ENCODE measurements at places on chromosomes 3 and 15.

GRCh38 chr3:187753516-187753915 lies 8.2 kb upstream of the BCL6 start:
- no peak for DNase-seq

GRCh38 chr15:83654379-83655236 lies 685 bp downstream of the ADAMTSL3 start:
- no peak for DNase-seq

GRCh38 chr15:38533416-38533915 lies 31.1 kb downstream of the RASGRP1 start:
- no peak for DNase-seq

GRCh38 chr15:74785194-74786032 lies 3.5 kb downstream of the CSK start:
- peak; percentile 73 for DNase-seq

DNA sequence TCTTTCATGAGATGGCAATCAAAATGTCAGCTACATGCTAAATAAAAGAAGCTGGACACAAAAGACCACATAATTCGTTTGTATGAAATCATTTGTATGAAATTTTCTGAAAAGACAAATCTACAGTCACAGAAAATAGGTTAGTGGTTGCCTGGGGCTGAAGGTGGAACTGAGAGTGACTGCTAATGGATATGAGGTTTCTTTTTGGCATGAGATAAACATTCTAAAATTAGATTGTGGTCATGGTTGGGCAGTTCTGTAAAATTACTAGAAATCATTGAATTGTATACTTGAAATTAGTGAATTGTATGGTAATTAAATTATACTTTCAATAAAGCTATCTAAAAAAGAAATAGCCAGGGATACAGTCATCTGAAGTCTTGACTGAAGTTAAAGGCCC lies 2.7 kb upstream of the DMXL2 start:
- no peak for DNase-seq

- DNase-seq = no peak
Measured at GRCh38 chr15:52104532-52105004, 8.0 kb downstream of the BCL2L10 start.

DNA sequence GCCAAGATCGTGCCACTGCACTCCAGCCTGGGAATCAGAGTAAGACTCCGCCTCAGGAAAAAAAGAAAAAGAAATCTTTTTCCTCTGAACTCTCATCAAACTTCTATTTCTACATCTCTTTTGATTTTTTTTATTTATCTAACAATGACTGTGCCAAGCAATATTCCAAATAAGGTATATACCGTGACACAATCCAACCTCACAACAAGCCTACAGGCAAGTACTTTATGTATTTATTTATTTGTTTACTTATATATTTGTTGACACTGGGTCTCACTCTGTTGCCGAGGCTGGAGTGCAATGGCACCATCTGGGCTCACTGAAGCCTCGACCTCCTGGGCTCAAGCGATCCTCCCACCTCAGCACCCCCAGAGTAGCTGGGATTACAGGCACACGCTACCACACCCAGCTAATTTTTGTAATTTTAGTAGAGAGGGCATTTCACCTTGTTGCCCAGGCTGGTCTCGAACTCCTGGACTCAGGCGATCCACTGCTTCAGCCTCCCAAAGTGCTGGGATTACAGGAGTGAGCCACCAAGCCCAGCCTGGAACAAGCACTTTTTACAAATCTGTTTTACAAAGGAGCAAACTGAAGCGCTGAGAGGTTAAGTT lies 94.9 kb upstream of the CHD2 start:
- DNase-seq = no peak

DNA sequence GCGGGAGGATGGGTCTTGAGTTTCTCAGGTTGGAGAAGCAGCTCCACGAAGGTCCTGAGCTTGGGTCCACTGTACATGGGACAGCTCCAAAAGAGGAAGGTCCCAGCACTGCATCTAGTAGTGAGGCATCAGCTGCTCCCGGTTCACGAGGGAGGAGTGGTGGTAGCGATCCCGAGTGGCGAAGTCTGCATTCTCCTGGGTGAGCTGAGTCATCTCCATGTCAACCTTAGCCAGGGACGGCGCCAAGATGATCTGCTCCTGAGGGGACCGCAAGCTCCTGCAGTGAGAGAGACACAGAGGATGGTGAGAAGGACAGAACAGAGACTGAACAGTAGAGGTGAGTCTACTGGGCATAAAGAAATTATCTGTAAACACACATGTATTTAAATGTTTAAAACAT lies 28.0 kb upstream of the HEG1 start:
- no peak for DNase-seq

DNA sequence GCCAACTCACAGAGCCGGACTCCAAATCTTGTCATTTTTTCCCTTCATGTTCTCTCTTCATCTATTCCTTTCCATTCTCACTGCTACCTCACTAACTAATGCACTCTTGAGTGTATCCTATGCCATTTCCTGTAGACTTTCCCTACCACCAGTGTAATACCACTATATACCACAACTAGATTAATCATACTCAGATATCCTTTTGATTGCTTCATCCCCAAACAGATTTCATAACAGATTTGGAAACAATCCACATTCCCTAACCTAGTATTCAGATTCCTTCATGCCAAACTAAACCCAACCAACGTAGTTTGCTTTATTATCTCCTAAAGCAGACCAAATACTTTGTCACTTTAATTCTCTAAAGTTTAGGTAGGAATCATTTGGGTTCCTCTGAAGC lies 2.6 kb upstream of the PLOD2 start:
- no peak for DNase-seq

DNA sequence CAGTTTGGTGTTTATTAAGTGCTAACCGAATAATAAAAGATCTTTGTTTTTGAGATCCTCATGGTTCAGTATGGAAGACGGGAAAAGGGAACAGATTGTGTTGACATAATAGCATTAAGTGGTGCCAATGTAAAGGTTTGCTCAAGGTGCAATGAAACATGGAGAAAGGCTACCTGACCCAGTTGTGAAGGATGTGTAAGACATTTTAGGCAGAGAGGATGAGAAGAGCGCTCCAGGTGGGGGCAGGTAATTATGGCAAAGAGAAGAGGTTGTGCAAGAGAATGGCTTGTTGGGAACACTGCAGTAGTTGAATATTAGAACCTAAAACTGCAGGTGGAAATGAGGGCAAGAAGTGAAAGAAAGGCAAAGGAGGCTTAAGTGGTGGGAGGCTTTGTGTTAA lies 140.8 kb downstream of the DIPK2A start:
- no peak for DNase-seq

- no peak for DNase-seq
Measured at GRCh38 chr15:67144609-67145311, 79.4 kb downstream of the SMAD3 start.

DNA sequence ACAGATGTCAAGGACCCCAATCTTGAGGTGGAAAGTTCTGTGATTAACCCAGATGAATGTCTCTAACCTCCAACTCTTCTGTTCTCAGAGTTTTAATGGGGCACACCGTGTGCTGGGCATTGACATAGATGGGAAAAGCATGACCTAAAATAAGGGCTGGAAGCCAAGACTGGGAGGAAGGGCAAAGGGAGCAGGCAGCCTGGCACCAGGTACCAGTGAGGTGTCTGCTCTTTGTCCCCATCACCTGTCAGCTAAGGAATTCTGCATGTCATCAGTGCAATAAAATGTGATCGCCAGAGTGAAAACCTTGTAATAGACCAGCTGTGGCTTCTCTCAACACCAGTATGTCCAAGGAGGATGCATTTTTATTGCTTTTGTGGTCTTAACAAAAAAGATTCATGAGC lies 143.5 kb upstream of the TPM1 start:
- DNase-seq = no peak

DNA sequence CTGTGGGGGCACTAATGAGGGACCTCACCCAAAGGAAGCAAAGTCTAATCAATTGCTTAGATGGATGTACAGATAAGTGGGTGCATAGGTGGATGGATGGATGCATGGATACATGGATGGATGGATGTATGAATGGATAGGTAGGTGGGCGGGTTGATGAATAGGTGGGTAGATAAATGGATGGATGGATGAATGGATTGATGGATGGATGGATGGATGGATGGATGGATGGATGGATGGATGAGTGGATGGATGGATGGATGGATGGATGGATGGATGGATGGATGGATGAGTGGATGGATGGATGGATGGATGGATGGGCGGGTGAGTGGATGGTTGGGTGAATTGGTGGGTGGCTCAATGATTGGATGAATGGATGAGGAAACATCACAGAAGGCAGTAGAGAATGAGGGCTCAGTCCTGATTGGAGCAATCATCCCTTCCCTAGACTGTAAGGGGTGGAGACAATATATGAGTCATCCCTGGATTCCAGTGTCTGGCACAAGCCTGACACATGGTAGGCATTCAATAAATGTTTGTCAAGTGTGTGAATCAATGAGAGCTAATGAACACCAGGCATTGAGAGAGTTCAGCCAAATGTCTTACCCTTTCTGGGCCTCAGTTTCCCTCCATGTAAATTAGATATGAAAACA lies 40.4 kb upstream of the PXYLP1 start:
- no peak for DNase-seq

- no peak for DNase-seq
Measured at GRCh38 chr3:134799393-134799792, 4.3 kb downstream of the EPHB1 start.

DNA sequence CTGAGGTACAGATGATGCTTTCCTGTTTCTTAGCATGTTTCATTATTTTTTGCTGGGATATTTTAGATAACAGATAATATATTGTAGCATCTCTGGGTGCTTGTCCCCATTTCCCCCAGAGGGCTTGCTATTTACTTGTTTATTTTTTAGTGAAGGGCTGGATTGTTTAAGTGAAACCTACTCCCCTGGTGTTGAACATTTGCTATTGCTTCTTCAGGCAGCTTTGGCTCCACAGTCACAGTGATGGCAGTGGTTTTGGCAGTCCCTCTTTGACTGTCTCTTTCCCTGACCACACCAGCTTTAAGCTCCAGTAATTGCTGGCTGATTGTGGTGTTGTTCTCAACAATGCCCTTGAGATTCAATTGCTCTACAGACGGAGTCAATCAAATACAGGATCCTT lies 128.9 kb downstream of the KLF13 start:
- no peak for DNase-seq

DNA sequence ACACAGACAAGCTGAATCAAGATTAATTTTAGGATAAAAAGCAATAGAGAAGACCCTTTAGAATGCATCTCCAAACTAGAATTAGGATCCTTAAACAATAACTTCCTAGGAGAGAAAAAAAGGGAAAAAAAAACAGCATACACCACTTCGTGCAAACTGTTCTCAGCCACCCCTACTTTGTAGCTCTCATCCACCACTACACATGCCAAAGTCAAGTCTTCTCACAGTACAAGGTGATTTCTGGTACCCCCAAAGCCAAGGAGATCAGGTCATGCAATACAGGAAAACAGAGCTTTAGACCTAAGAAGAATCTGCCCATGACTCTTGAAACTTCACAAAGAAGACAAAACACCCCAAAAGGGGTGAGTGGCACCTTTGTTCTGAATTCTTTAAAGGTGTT lies 166.9 kb downstream of the SUCNR1 start:
- DNase-seq = no peak

DNA sequence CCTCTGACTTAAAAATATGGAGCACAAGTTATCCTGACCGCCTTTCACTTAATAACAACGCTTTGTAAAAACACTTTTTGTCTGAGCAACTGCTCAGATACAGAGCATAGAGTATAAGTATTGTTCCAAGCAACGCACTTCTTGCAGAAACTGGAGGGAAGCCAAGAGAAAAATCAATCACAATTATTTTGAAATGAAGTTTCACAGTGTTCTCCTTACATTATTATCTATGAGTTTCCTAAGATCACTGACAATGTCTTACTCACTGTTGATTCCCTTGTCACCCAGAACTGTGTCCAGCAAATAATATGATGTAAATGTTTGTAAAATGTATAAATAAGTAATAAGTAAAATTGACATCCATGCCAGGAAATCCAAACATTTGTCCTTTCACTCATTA lies 184.6 kb upstream of the GPR149 start:
- no peak for DNase-seq

DNA sequence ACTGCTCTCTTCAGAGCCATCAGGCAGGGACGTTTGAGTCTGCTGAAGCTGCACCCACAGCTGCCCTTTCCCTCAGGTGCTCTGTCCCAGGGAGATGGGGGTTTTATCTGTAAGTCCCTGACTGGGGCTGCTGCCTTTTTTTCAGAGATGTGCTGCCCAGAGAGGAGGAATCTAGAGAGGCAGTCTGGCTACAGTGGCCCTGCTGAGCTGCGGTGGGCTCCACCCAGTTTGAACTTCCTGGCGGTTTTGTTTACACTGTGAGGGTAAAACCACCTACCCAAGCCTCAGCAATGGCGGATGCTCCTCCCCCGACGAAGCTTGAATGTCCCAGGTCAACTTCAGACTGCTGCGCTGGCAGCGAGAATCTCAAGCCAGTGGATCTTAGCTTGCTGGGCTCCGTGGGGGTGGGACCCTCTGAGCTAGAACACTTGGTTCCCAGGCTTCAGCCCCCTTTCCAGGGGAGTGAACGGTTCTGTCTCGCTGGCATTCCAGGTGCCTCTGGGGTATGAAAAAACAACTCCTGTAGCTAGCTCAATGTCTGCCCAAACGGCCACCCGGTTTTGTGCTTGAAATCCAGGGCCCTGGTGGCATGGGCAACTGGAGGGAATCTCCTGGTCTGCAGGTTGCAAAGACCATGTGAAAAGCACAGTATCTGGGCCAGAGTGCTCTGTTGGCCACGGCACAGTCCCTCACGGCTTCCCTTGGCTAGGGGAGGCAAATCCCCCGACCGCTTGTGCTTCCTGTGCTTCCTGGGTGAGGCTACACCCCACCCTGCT lies 21.1 kb upstream of the ST6GAL1 start:
- DNase-seq = peak; percentile 76

- DNase-seq = no peak
Measured at GRCh38 chr3:24385012-24385615, 109.5 kb downstream of the THRB start.

- no peak for DNase-seq
Measured at GRCh38 chr3:37912052-37912733, 50.5 kb downstream of the CTDSPL start.

DNA sequence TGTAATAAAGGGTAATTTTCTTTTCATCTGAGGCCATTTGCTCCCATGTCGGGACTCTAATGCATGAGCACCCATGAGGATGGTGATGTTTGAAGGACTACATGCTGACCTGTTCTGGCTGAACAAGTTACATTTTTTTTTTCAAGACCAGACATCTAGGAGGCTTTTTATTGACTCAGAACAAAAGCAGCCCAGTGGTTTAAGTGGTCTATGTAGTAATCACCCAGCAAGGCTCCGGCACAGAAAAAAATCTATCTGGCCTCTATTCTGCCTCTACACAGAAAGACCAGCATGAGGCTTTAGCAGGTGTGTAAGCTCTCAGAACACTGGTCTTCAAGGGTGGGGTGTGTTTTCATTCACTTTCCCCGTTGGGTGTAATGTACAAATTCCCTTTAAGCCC lies 95.1 kb upstream of the ZBED2 start:
- DNase-seq = peak; percentile 79

DNA sequence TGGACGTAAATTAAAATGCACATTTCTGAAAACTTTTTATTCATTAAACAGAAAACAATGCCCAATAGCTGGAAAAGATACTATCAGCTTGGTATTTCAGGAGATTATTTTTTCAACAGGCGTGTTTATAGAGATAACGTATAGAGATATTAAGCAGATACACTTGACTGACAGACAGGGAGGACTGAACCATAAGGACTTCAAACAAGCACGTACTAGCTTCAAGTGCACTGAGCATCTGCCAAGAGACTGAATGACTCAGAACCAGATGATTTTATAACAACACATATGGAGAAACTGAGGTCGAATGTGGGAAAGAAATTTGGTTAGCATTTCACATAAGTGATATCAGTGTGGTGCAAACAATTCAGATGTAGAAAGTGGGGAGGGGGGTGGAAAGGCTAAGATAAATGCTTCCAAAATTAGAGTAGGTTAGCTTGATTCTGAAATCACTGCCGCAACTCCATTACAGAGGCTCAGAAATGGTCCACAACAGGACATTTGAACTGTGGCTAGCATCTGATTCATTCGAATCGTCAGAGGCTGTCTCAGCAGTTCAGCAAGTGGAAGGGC lies 103.5 kb downstream of the SEMA6D start:
- DNase-seq = peak; percentile 8

Data from activated CD4-positive, alpha-beta T cell treated with anti-CD3 and anti-CD28 coated beads, Interleukin-2, Interleukin-4, amounts not matched to agents 100 ng/mL and 50 ng/mL, durations not matched to agents 16 hours and 8 hours (primary cell).